T-helper 2 cell treated with Interferon-gamma antibody and Interleukin-4, amounts not matched to agents 5 μg/mL and 100 μg/mL, for 36 hours (primary cell): ENCODE measurements at places on chromosomes 5 and 9.

DNA sequence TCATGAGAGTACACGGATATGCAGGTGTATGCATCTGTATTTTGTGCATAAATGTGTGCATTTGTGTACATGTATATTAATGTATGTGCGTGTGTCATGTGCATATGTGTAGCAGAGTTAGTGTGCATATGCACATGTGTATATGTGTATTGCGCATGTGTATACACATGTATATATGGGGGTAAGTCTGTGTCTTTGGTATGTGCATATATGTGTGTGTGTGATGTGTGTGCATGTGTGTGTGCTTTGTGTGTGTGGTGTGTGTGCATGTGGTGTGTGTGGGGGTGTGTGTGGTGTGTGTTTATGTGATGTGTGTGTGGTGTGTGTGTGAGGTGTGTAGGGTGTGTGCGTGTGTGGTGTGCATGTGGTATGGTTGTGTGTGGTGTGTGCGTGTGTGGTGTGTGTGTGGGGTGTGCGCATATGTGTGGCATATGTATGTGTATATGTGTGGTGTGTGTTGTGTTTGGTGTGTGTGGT, 13.1 kb upstream of the CTSL start:
- peaks cover 13% of the 10 kb centered on the region for H3K27me3 ChIP-seq
- peak overlapping the region; percentile 3 for H3K4me3 ChIP-seq
- no peak overlapping the region for H3K27ac ChIP-seq
- H3K4me1 ChIP-seq = peaks cover 39% of the 10 kb centered on the region
- DNase-seq = no peak

DNA sequence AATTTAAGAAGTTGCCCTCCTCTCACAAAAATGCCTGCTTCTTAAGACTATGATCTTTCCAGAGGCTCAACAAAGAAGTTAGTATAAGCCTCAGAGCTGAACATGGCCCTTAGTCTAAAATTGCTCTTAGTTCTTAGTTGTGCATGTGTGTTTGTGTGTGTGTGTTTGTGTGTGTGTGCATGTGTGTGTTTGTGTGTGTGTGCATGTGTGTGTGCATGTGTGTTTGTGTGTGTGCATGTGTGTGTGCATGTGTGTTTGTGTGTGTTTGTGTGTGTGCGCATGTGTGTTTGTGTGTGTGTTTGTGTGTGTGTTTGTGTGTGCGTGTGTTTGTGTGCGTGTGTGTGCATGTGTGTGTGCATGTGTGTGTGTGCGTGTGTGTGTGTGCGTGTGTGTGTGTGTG, 15.8 kb downstream of the IL31RA start:
- no peak overlapping the region for H3K4me3 ChIP-seq
- no peak for DNase-seq
- H3K27ac ChIP-seq = no peak overlapping the region
- no peaks in the 10 kb centered on the region for H3K36me3 ChIP-seq
- peaks cover 8% of the 10 kb centered on the region for H3K4me1 ChIP-seq

GRCh38 chr5:58381566-58381965, 78.3 kb downstream of the PLK2 start:
- DNase-seq = no peak
- no peaks in the 10 kb centered on the region for H3K27me3 ChIP-seq

- H3K36me3 ChIP-seq = no peaks in the 10 kb centered on the region
- no peak for DNase-seq
- no peak overlapping the region for H3K4me3 ChIP-seq
- H3K27ac ChIP-seq = no peak overlapping the region
- peaks cover 7% of the 10 kb centered on the region for H3K27me3 ChIP-seq
These were observed 43.4 kb upstream of the N4BP3 start for GRCh38 chr5:178069909-178070308.
